Activated CD8-positive, alpha-beta T cell treated with anti-CD3 and anti-CD28 coated beads for 36 hours (primary cell): ENCODE measurements at places on chromosomes 5 and 9. TPM values are rescaled to one million over a fixed set of nuclear protein-coding genes. Genes with fewer than 3 reads are reported as not detected.
A peak's percentile ranks its signal among the peaks of the same experiment; 100 is the strongest.

DNA sequence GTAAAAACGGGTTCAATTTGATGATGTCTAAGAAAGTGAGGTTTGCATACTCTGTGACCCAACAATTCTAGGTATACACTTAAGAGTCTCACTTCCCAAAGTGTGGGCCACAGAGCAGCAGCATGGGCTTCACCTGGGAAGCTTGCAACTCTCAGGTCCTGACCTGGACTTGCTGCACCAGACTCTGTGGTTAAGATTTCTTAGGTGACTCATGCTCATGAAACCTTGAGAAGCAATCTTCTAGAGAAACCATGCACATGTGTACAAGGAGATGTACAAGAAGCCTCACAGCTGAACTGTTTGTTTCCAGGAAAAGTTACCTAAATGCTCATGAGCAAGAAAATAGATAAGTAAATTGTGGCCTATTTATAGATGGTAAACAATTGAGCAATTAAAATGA, 30.0 kb downstream of the DNAJC21 start:
- peak; percentile 19 for DNase-seq

DNA sequence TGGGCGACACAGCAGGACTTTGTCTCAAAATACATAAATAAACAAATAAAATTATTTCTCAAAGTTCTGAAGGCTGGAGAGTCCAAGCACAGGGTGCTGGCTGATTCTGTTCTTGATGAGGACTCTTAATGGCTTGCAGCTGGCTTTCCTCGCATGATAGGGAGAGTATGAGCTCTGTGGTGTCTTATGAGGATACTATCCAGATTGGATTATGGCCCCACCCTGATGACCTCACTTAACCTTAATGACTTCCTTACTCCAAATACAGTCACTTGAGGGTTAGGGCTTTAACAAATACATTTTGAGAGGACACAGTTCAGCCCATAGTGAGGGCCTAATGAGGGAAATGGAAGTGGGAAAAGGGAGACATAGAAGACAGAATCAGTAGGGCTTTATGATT, 87.7 kb downstream of the FOCAD start:
- no peak for DNase-seq

DNA sequence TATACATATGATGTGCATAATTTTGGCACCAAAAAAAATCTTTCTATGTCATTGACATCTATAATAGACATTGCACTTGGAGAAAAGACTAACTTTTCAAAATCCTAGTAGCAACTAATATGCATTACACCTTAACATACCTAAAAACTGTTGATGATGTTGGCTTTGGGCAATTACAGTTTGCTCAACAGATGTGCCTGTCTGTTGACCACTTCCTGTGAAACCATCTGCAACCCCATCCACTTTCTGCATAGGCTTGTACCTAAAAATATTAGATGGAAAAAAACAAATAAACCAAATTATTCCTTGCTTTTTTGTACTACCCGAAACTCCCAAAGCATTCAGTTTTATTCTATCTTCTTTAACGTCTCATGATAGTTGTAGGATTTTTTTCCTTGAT, 248.6 kb downstream of the RFX3 start:
- no peak for DNase-seq

DNA sequence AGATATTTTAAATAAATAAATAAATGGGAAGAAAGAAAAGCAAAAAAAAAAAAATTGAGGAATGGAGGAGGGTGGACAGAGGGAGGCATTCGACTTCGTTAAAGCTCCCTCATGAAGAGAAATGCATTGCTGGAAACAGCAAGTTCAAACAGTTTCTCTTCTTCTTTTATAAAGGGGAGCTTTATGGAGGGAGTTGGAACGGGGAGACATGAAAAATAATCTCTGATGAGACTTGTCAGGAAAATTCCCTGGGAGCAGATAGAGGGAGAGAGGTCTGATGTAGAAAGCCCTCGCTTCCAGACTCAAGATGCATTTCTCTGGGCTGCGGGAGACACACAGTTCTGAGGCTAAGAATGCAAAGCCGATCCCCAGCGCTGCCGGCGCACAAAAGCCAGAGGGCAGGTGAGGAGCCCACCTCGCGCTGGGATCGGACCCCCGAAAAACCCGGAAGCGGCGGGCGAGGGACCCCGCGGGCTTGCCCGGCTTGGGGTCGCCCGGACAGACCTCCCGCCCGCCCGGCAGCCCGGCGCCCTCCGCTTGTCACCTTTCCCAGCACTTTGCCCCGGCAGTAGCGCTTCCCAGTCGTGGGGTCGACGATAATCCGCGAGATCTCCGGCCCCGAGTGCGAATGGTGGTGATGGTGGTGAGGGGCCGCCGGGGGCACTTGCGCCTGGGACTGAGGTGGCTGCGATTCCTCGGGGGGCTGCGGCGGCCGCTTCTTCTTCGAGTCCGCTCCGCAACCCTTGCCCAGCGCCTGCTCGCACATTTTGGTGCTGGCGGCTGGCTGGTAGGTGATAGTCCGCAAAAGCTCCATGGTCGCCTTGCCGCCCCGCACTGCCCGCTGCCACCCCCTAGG, 512 bp downstream of the PLK2 start:
- DNase-seq: no peak

Gene CKMT2
- not detected for total RNA-seq

- no peak for DNase-seq
Observed at GRCh38 chr5:157187046-157187754, 6.6 kb downstream of the ITK start.

Gene FAT2
- not detected for total RNA-seq

GRCh38 chr5:141487131-141487530, 1.8 kb upstream of the PCDHGC5 start:
- DNase-seq: no peak

DNA sequence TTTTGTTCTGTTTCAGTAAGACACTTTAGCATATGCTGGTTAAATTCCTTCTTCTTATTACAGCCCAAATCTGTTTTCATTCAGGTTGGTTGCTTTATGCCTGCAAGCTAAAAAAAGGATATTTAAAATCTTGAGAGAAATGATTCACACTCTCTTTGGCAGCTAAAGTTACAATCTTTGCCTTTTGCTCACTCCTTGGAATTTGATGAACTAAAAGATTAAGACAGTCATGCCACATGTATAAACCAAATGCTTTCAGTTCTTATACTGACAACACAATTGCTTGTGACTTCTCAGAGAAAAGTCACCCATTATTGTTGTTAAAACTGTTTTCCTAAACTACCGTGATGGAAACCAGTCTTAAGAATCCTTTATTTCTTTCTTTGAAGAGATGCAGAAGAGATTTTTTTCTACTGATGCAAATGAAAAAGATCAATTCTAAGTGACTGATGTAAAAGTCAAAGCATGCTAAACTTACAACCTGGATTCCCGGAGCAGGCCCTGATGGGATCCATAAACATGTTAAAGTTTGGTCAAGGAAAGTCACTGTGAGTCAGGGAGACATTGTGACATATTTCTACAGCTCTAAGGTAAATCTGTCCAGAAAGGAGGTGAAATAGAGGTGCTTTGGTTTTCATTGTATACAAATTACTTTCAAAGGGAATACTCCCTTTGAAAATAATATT, 144.2 kb upstream of the CDH10 start:
- DNase-seq: no peak

DNA sequence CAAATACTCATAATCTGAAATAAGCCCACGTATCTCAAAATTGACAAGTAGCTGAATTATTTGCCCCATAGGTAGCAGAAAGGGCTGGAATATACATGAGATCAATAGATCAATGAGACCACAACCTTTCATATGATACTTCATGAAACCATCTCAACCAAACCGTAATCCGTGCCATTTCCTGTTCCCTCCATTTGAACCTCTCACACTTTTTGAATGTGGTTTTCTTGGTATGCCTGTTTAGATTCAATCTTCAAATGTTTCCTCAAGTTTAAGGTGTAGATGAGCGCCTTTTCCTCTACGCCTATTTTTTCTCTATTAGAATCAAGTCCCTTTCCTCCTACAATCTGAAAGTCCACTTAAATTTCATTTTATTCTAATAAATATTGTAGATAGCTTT, 805.5 kb downstream of the EFNA5 start:
- DNase-seq: no peak

Gene AGXT2
- total RNA-seq: not detected

- DNase-seq: no peak
Observed at GRCh38 chr5:150338546-150338945, 19.0 kb upstream of the TCOF1 start.

DNA sequence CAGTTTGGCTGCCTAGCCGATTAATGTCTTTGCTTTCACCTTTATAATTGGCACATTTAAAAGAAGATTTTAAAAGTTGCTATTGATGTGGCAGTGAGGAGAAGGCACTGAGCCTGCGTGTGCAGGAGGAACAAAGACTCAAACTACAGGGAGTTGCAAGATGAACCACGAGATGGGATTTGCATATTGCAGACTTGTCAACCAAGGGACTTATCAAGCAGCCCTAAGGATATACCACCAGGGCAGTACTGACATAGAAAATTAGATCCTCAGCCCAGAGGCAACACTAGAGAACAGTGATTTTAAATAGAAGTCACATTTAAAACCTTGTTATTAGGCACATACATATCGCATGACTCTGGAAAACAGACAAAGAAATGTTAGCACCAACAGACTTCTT, 342.6 kb downstream of the GLIS3 start:
- no peak for DNase-seq

Gene HCN1
- total RNA-seq: not detected

- DNase-seq: no peak
Observed at GRCh38 chr9:123923884-123924283, 6.0 kb downstream of the DENND1A start.

DNA sequence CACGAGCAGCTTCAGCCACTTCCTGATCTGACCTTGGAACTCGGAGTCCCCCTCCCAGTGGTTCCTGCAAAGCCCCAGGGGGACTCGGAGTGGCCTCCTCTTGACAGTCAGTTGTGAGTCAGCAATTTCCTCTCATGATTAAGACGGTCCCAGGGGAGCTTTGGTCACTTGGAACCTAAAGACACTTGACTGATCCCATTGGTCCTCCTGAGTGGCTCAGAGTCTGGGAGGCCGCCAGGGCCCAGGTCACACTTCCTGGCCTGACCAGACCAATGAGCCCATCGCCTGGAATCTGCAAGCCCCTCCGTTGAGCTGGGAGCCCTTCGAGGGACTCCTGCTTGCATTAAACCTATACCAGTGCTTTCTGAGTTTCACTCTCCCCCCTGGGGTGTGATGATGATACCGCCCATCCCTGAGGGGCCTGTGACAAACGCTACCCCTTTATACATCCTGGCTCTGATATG, 29.1 kb downstream of the TSPAN17 start:
- DNase-seq: no peak

DNA sequence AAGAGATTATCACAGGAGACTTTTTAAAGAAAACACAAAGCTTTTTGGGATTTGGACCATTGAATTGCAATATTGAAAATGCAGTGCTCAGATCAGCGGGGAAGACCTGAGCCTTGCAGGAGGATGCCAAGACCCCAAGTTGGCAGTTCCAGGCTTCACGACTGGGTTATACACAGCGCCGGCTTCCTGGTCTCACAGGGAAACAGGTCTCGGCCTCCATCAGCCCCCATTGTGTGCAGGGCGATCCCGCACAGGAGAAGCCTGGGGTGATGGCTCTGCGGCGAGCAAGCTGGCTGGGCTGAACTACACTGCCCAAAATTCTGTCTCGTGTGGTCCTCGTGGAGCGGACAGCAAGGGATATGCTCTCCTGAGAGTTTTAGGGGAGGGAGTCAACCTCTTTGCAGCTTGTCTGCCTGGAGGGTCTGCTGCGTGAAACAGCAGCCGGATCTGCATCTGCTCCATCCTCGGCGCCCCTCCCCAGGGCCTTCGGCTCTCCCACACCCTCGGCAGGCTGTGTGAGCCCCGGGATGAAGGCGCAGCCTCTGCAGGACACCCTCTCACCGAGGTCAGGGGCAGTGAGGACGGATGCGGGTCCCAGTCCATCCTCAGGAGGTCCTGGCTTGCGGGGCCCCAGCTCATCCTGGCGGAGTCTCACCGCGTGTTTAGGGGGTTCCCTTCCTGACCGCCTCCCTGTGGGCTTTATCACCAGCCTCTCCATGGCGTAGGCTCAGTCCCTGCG, 60.6 kb downstream of the NSUN2 start:
- no peak for DNase-seq

Gene SERF1A
- total RNA-seq: 6.8 TPM

Gene PCAT7
- not detected for total RNA-seq

Gene NDUFS4
- 72.0 TPM for total RNA-seq

Gene STARD4
- total RNA-seq: 132 TPM

Gene SMIM32
- not detected for total RNA-seq

GRCh38 chr5:81838307-81838906, 87.5 kb upstream of the SSBP2 start:
- peak; percentile 39 for DNase-seq

Gene PHYHD1
- total RNA-seq: 0.61 TPM

GRCh38 chr5:107997338-107997980, 326.7 kb upstream of the EFNA5 start:
- no peak for DNase-seq

Gene GDA
- not detected for total RNA-seq

Gene PTGDS
- total RNA-seq: not detected

Gene MTAP
- total RNA-seq: 70.2 TPM

GRCh38 chr5:159912033-159912800, 4.1 kb upstream of the ADRA1B start:
- DNase-seq: no peak

GRCh38 chr9:131578021-131578420, 32.7 kb downstream of the PRRT1B start:
- no peak for DNase-seq

Gene SLC34A1
- 0.43 TPM for total RNA-seq

Gene TOR4A
- total RNA-seq: 2.9 TPM

DNA sequence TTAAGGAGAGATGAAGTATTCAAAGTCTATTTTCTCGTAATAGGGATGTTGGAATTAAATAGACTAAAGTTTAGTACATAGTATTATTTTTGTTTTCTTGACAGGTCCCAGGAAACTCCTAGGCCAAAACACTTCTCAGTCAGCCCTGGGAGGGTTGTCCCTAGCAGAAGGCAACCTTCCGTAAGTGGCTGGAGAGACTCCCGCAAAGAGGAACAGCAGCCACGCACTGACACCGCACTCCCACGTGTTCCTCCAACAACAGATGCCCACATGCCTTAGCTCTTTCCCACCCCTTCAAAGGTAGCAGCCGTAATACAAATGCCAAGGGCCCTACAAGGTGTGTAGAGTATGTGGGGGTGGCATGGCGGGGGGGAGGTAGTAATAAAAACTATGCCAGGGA, 28.4 kb downstream of the PCDHGC5 start:
- no peak for DNase-seq

DNA sequence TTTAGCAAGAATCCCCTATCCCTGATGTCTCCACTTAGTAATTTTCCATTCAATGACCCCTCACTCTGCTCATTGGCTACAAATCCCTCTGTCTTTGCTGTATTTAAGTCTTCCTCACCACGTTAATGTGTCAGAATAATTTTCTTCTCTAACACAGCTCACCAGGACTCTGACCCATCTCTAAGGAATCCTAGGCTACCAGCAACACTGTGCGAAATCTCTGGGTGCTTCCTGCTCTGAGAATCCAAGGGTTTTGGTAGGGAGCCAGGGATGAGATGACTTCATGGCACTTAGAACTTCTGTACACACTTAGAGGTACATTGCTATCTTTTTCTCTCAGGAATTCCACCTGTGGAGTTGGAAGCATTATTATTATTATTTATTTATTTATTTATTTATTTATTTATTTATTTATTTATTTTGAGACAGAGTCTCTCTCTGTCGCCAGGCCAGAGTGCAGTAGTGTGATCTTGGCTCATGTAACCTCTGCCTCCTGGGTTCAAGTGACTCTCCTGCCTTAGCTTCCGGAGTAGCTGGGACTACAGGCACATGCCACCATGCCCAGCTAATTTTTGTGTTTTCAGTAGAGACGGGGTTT, 53.5 kb downstream of the FOXI1 start:
- DNase-seq: no peak
